ENCODE measurements at places on chromosomes 16 and 17.

GRCh38 chr16:84508502-84508901 lies 4.0 kb upstream of the MEAK7 start:
- DNase-seq, result no peak

DNA sequence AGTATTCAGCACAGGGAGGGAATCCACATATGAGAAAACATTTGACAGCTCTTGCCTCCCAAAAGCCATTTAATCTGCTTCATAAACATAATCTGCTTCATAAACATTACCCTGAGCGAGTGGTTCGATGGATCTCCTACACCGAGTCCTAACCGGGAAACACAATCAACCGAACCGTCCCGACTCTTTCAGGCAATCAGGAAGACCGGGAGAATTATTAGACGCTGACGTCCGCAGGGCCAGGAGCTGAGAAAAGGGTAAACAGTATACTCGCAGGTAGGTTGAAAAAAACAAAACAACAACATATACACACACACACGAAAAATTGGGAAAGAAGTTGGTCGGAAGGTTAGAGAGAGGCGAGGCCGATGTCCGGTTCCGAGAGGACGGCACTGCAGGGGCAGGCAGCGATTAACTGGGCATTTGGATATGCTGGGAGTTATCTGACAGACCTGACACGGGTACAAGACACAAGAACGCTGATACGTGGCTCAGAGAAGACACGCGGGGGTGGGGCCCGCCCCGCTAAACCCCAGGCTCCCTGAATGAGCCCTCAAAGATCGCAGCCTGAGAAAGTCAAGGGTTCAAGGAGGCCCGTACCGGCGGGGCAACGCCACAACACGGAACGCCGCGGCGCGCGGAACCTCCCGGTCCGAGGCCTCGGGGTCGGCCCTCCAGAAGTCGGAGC lies 585 bp downstream of the AP1G1 start:
- no peak for DNase-seq

DNA sequence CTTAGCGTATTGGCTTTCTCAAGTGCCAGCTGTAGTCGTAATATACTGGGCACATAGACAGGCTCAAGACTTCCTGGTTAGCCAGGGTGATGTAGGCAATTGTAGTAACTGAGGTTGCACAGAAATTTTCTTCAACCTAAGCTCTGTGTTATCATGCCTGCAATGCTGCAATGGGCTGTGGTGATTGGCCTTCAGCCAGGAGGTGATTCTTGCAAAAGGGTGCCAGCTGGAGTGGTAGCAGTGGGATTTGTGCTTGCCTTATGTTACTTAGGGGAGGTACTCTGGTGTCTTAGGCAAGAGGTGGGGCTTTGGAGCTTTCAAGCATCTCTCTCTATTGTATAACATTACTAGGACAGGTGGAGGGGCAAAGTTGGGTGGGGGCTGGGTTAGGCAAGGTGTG lies 495.1 kb downstream of the CDH11 start:
- no peak for DNase-seq

DNA sequence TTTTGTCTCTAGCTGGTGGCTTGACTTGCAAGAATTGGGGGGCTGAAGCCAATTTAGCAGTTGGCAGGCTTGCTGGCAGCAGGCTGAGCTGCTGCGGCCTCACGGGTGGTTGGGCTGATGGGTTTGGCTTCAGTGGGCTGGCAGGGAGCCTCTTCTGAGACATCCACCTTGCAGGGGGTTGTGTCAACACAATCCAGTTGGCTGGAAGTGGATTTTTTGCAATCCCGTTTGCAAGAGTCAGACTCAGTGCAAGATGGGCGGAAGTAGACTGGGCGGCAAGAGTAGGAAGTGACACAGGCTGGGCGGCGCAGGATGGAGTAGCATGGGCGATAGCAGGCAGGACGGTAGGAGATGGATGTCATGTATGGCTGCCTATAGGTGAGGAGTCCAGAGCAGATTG lies 1.5 kb downstream of the KRTAP16-1 start:
- DNase-seq, result no peak

GRCh38 chr16:27326738-27327585 lies 13.2 kb downstream of the IL4R start:
- DNase-seq, result peak; percentile 88

DNA sequence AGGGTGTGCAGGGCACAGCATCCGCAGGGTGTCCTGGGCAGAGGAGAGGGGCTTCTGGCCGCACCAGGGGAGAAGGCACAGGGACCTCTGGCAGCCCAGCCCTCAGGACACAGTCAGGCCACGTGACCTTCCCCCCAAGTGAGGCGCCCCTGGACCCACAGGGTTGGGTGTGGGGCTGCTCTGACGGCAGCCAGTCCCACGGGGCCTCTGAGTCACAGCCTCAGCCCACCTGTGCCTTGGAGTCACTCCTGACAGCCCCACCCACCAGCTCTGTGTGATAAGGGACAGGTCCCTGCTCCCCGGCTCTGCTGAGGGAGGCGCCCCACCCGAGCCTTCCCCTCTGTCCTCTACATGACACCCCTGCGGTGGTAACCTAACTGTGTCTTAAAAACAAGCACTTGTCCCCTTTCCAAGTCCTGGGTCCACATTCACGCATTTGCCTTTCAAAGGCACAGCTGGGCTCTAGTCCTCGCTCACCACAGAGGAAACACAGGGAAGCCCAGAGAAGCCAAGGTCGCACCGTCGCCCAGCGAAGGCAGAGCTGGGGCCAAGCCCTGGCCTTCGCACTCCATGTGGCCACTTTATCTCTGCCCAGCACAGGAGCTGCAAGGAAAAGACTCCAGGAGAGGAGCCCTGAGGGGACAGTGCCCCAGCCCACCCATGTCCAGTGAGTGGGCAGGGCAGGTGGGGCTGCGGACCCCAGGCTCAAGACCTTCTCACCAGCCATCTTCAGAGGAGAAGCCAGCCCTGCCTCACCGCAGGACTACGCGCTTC lies 5.1 kb upstream of the NPTX1 start:
- DNase-seq, result no peak

DNA sequence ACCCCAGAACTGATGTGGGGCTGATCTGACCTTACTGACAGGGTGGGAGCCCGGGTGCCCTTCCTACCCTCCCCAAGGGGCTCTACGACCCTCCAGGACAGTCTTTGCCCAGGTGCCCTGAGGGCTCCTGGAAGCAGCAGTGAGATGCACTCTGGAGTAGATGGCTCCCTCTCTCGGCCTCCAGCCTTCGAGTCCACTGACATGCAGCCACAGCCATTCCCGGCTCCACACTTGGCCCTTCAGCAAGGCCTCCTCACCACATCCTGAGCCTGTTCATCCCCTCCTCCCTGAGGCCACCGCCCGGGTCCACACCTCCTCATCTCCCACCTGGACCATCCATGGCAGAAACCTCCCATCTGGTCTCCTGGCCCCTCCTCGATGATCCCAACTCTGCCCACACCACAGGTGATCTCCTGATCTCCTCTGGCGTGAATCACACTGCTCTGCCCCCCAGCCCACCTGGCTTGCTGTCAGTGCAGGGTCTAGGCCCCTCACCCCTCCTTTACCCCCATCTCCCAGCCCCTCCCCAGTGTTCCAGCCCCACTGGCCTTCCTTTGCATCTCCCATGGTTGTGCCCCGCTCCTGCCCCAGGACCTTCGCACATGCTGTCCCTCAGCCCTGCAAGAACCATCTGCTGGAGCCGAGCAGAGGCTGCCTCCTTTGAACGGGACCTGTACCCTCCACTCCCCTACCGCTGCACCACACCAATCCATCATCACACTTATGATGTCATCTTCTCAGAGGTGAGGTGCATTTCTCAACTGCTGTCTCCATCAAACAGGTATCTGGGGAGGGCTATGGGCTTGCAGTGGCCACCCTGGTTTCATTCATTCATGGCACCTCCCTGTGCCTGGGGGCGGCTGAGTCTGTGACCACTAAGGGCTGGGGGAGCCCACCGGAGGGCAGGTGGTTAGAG lies 44.7 kb downstream of the SOCS1 start:
- DNase-seq, result no peak

DNA sequence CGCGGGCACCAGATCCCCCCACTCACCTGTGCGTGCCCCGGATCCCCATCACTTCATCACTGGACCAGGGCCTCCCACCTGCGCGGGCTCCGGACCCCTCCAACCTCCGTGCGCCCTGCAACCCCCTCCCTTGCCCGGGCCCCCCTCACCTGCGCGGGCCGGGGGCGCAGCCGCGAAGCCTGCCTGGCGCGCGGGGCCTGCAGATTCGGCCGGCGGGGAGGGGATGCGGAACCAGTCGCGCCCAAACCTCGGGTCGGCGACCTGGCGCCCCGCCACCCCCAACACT lies 202 bp downstream of the CEP131 start:
- no peak for DNase-seq

GRCh38 chr16:28986046-28986445 lies 1.2 kb downstream of the LAT start:
- DNase-seq, result no peak
